ENCODE measurements at places on chromosomes 1 and 21.

DNA sequence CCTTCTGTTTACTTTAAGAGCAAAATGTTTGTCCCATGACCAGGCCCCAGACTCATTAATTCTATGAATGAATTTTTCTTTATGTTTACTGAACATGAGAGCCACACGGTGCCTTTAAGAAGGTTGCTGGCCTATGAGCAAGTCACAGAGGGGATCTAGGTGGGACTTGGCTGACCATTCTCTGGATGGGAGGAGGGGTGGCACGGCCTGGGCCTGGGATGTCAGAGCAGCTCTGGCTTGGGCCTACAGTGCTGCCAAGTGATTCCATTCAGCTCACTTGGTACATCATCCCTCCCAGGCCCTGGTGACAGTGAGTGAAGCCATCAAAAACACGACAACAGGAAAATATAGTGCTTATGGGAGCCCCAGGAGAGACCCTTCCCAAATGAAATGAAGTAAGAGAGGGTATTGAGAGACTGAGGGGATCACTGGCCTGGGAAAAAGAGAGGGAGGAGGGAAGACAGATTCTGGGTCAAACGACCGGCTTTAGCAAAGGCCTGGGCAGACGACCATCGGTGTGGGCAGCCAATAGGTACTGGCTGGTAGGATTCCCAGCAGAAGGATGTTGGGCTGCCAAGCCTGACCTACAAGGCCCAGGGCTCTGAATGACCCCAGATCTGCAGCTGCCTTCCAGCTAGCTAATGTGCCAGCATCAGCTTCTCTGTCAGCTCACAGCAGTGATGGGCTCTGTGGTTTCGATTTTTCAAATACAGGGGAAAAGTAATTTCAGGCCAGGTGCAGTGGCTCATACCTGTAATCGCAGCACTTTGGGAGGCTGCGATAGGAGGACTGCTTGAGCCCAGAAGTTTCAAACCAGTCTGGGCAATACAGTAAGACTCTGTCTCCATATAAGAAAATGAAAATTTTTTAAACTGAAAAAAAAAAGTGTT is 3.3 kb downstream of the TMEM53 start:
- DNase-seq, result no peak

DNA sequence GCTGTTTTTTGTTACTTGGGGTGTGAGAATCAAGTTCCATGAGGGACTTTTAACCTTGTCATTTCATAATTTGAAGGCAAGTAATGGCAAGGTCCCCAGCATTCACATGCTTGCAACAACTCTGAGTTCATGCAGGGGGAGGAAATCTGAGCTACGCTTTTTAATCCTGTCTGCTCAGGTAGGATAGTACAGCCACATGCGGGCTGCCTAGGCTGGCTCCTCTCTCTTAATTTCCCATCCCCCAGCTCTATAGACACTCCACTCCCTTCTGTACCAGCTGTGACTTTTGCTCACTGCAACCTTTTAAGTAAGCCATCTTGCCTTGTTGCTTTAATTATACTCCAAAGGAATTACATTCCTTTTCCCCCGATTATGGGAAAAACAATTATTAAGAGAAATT is 30.1 kb downstream of the PTGFR start:
- no peak for DNase-seq

DNA sequence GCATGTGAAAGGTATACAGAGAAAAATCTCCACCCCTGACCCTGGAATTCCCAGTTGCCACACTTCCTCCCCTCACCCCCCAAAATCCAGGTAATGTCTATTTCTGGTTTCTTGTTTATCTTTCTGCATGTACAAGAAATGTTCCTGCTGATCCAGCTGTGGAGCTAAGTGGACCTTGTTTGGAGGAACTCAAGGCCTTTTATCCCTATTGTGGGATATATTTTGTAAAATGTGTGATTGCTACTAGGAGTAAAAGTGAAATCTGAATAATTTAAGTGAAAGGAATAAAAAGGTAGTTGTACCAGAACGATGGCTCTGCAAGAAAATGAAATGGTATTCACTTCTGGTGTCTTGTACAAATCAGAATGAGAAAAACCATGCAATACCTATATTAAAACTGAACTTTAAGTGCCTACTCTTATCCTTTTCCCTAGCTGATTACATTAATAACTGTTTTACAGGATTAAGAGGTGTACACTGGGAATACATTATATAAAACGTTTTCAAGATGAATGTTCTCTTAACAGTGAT is 3.0 kb downstream of the SPEN start:
- DNase-seq, result no peak

DNA sequence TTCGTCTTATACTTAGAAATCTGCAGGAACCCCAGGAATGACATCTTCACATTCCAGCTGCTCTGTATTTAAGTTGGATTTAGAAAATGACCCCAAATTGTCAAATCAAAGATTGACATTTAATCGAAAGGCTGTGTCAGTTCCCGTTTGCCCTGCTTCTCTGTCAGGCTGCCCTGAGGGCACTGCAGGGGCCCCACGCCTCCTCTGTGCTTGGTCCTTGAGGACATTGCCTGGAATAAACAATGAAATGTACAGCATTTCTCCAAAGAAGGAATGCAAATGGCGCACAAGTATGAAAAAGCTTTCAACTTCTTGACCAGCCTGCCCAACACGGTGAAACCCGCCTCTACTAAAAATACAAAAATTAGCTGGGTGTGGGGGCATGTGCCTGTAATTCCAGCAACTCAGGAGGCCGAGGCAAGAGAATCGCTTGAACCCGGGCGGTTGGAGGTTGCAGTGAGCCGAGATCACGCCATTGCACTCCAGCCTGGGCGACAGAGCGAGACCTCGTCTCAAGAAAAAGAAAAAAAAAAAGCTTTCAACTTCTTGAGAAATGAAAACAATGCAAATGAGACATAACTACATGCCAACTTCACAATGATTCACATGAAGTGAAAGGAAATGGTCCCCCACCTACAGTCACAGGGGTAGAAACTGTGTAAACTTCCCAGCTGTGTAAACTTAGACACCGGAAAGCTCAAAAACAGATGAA is 3.0 kb downstream of the TMPRSS3 start:
- DNase-seq, result no peak

GRCh38 chr1:47257224-47257623 is 25.2 kb upstream of the TAL1 start:
- no peak for DNase-seq

Measured in RWPE1 (cell line).